ENCODE measurements at places on chromosomes 6 and 20.

DNA sequence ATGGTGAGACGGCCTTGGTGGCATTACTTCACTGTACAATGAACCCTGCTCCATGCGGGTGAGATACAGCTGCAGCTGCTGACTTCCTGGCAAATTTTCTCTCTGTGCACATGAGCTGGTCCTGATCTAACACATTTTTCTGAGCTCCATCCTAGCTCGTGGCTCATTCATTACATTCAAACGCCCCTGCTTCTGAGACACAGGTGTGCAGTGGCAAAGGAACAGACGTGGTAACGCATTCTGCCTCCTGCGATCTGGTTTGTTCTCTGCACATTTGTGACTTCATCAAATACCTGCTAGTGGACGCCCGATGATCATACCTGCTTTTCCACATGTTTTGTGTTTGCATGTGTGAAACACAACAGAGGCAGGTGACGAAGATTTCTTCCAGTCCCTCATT lies 189.6 kb upstream of the PDE10A start:
- DNase-seq, result no peak

- no peak for DNase-seq
Observed at GRCh38 chr20:43832961-43833360, 81.7 kb upstream of the TOX2 start.

- DNase-seq, result no peak
Observed at GRCh38 chr6:90217506-90218127, 79.0 kb downstream of the BACH2 start.

- DNase-seq, result no peak
Observed at GRCh38 chr20:62487118-62487517, 11.3 kb upstream of the GATA5 start.

DNA sequence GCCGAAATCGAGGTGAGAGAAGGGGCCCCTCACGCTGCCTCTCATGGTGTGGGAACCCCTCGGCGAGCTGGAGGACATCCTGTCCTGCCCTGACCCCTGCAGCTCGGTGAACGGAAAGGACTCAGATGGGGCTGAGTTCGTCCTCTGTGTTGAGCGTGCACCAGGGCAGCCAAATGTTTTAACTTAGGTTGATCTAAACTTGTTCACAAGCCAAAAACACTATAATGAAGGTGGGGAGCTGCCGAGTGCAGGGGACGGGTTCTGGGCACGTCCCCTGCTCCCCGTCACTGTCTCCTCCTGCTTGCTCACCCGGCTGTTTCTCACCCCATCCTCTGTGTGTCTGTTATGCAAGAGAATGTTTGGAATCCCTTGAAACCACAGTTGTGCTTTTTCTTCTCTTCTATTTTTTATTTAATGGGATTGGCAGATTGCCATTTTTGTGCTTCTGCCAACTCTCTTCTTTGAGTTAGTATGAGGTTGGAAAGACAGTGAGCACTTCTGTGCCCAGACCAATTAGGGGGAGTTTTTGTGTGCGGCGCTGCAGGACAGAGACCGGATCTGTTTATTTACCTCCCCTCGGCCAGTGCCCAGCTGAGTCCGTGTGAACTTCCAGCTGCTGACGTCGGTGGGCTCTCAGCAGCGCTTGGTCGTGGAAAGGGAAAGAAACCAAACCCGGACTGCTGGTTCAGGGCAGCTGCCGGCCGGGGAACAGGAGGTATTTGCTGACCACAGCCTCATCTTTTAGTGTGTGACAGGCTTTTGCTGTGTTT lies 158.1 kb downstream of the DTNBP1 start:
- DNase-seq, result no peak

- no peak for DNase-seq
Observed at GRCh38 chr6:108953681-108954080, 105.5 kb downstream of the ARMC2 start.

DNA sequence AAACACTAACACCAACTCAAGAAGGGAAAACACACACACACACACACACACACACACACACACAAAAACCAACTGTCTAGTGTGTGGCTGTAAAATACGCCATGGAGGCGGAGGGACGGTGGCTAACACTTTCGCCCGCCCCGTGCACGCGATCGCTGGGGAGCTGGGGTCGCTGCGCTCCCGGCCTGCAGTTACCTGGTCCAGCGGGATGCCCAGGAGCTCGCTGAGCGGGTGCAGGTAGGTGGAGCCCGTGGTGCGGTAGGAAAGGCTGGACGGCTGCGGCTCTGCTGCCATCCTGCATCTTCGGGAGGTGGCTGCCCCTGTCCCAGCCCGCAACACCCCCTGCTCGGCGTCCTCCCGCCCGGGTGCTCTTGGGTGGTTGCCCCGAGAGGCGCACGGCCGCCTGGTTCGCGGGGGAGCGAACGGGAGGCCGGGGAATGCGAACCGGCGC lies 303 bp downstream of the MBOAT1 start:
- no peak for DNase-seq

DNA sequence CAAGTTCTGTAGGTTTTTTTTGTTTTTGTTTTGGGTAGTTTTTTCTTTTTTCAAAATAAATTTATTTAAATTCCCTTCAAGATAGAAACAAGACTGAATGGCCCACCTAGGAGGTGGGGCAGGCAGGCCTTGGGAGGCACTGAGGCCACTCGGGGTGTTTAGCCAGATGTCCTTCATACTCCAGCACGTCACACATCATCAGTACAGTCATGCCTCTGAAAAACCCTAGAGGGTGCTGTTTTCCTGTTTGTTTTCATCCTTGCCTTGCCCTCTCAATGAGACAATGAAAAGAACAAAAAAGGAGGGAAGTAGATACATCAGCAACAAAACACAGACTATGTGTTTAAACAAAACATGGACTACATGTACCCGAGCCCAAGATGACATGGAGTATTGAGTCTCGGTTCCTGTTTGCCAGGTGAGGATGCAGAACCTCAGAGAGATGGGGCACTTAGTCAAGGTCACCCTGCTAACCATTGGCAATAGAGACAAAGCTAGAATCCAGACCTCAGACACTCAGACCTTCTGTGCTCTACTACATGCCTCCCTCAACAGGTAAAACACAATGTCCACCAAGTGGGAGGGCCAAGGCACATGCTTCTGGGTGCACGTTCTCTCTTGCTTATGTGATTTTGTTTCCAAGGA lies 26.8 kb upstream of the CLIC5 start:
- no peak for DNase-seq

GRCh38 chr20:20939006-20939405 lies 167.2 kb downstream of the LINC00237 start:
- no peak for DNase-seq

- no peak for DNase-seq
Observed at GRCh38 chr6:115001731-115002350, 659.0 kb upstream of the HS3ST5 start.

DNA sequence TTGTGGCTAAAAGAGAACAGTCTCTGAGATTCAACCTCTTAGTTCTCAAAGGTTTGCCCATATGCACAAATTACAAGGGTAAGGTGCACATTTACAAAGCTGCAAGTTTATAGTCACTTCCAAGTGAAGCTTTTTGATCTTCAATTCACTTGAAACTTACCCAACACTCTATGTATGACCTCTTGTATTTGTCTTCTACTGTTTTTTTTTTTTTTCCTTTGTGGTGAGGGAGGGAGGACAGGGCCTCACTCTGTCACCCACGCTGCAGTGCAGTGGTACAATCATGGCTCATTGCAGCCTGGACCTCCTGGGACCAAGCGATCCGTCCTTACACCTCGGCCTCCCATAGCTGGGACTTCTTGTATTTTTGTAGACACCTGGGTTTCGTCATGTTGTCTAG lies 4.5 kb upstream of the FOXO3 start:
- DNase-seq, result no peak

DNA sequence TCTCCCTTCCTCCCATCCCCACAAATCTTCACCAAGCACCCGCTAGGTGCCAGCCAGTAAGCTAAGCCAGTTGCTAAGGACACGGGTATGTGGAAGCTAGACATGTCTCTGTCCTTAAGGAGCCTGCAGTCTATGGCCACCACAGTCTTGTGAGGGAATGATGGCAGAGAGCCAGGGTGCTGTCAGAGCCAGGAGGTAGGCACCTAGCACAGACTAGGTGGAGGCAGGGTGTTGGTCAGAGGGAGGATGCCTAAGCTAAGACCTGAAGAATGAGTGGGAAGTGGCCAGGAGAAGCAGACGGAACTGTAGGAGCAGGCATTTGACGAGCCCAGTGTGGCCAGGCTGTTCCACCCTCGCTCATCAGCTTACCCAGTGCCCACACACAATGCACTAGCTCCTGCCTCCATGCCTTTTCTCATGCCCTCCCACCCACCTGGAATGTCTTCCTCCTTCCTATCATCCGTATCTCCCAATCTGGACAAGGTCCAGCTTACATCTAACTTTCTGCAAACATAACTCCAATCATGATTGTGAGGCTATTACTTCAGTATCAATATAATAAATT lies 125.6 kb downstream of the FOXC1 start:
- DNase-seq, result no peak

GRCh38 chr6:52389264-52389625 lies 27.3 kb downstream of the PAQR8 start:
- no peak for DNase-seq

DNA sequence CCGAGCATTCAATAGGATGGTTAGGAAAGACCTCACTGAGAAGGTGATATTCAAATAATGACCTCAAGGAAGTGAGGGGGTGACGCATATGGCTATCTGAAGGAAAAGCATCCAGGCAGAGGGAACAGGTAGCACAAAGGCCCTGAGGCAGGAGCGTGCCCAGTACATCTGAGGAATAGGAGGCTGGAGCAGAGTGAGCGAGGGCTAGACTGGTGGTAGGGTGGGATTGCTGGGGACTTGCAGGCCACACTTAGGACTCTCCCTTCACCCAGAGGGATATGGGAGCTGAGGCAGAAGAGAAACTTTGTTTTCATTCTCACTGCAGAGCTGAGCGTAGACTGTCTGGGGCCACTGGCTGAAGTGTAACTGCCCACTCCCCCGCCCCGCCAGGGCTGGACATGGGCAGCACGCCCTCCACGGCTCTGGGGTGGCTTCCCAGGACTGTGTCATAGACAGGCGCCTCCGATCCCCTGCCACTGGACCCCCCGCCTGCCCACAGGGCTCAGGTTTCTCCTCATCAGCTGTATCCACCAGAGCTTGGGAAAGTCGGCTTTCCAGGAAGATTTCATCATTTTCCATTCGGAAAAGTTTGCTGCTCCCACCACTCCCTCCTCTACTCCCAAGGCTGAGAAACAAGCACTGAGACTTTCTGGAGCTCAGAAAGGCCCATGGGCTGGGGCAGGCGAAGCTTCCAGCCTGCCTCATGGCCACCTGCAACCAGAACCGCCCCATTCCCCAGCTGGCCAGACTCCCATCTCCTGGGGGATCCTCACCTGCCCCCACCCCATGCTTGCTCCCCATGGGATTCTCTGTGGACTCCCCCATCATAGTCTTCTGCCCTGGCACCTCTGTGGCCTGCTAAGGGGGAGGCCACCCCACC lies 142.6 kb downstream of the MRPL14 start:
- no peak for DNase-seq

- no peak for DNase-seq
Observed at GRCh38 chr20:29873946-29874345, 1383.5 kb upstream of the DEFB115 start.

- no peak for DNase-seq
Observed at GRCh38 chr6:45706319-45706718, 309.3 kb downstream of the CLIC5 start.

GRCh38 chr6:170057961-170058877 lies 232.7 kb downstream of the DLL1 start:
- DNase-seq, result no peak

DNA sequence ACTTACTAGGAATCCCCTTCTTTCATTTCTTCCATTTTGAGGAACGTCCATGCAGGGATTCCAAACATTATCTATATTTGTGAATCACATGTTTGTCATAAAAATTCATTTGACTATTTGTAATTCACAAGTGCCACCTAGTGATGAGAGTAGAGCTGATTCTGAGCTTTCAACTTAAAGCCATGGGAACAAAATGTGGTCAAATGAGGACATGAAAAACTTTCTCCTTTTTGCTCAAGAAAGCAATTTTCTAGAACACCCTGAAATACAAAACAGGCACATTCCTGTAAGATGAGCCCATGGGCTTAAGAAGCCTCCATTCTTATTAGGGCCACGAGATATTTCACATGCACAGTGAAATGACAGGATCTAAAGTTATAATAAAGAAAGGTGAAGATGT lies 12.3 kb downstream of the MAP3K7 start:
- no peak for DNase-seq

- DNase-seq, result no peak
Observed at GRCh38 chr6:2565499-2565898, 185.2 kb downstream of the MYLK4 start.

DNA sequence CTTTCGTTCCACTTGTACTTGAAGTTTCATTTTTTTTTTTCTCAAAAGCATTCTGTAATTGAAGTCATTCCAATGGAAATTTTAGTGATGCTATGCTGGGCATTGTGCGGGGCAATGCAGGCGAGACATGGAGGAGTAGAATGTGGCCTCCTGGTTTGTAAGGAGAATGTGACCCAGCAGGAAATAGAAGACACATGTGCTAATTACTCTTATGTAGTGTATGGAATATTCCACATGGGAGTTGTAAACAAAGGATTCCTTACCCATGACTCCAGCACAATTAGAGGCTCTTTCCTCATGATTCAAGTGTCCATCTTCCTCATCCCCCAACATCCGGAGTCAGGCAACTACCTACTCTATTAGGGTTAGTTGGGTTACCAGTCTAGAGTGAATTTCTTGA lies 14.9 kb upstream of the RFPL4B start:
- DNase-seq, result no peak

- no peak for DNase-seq
Observed at GRCh38 chr6:93418033-93418407, 1.3 kb downstream of the EPHA7 start.

DNA sequence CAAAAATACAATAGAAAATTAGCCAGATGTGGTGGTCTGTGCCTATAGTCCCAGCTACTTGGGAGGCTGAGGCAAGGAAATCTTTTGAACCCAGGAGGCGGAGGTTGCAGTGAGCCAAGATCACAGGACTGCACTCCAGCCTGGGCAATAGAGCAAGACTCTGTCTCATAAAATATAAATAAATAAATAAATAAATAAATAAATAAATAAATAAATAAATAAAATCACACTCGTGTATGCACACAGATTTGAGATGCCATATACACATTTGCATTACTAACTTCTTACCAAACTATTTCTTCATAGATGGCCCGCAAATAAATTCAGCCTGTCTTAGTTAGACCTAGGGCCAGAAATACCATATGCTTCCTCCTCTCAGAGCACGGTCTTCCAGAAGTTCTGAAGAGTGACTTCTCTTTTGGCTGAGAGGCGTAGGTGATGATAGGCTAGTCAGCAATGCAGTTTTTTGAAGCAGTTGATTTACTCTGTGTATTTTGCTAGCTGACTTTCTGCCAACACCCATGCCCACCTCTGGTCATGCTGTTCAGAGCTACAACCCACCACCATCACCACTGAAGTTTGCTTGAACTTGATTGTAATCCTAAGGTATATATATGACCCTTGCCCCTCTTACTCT lies 150.1 kb downstream of the SASH1 start:
- no peak for DNase-seq

- no peak for DNase-seq
Observed at GRCh38 chr20:59331721-59332329, 31.4 kb downstream of the EDN3 start.
